ENCODE measurements at places on chromosomes 11 and 22.

GRCh38 chr22:41256254-41257253, 15.8 kb upstream of the CHADL start:
- DNase-seq, result no peak

DNA sequence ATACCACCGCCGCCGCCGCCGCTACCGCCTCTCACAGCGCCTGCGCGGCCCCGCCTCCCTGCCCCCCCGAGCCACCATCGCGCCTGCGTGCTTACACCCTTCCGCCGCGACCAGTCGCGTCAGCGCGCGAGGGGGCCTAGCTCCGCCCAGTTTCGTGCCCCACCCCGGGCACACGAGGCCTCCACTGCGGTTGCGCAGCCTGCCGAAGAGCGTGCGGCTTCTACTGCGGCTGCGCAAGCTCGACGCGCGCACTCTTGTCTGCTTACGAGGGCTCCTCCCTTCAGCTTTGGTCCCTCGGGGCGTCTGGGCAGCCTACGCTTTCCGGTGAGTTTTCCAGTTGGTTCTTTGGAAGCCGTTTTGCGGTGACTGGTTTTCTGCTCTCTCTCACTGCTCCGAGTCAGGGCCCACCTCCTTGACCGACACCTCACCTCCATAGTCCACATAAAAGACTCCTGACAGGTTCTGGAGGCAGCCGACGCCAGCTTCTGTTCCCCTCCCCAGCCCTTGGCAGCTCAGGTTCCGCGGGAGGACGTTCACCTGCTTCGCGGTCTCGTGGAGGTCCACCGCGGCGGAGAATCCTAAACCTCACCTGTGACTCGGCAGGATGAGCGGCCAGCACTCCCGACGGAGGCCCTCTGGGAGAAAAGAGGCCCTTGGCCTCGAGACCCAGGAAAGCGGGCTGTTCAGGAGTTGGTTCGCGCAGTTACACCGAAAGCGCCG, at the start of gene PITPNB:
PITPNB (minus strand) TSS at position 35 of the 720 bp plus-strand sequence. CDS start 65 bp downstream, outside the sequence.
- DNase-seq, result peak; percentile 96

DNA sequence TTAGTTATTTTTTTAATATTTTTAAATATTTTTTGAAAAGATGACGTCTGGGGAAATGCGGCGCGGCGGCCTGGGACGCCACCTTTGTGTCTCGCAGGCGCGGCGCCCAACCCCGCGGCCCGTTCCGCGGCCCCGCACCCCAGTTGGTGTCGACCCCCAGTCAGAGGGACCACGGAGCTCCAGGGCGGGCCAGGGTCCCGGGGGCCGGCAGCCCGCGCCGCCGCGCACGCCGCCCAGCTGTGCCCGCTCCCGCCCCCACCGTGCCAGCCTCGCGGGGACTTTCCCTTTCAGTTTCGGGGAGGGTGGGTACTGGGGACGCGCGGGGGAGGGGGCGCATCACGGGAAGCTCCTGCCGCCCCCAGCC, 1.6 kb downstream of the CCND1 start:
- peak; percentile 24 for DNase-seq

GRCh38 chr11:35650006-35650405, 12.6 kb upstream of the TRIM44 start:
- DNase-seq, result no peak

DNA sequence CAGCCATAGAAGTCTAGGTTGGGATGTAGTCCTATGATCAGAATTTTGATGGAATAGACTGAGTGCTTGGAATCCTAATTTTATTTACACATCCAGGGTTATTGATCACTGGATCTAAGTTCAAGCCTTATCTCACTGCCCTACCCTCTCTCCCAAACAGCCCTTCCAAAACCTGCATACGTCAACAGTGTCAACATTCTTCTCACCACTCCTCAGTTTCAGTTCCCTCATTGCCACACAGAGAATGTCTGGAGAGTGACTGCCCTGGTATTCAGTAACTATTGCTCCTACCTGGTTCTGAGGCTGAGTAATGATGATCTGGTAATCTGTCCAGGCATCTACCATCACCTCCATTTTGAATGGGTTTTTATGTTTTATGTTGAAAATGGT, 60.0 kb downstream of the GLYATL1 start:
- no peak for DNase-seq

GRCh38 chr22:30192427-30192826, 54.1 kb downstream of the LIF start:
- DNase-seq, result no peak

DNA sequence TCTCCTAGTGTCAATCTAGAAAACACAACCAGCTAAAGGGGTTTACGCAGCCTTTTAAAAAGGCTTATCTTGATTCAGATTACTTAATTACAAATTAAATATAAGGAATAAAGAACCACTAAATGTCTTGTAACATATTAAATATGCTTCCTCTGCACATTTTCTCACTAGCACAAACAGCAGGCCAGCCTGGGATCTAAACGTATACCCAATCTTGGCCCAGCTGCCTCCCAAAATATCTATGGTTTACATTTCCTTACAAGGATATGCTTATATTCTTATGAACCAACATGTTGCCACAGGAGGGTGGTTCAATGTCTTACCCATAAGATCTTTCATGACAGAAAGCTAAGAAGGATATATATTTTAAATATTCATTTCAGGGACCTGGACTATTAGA, 7.7 kb downstream of the LGR4 start:
- no peak for DNase-seq

DNA sequence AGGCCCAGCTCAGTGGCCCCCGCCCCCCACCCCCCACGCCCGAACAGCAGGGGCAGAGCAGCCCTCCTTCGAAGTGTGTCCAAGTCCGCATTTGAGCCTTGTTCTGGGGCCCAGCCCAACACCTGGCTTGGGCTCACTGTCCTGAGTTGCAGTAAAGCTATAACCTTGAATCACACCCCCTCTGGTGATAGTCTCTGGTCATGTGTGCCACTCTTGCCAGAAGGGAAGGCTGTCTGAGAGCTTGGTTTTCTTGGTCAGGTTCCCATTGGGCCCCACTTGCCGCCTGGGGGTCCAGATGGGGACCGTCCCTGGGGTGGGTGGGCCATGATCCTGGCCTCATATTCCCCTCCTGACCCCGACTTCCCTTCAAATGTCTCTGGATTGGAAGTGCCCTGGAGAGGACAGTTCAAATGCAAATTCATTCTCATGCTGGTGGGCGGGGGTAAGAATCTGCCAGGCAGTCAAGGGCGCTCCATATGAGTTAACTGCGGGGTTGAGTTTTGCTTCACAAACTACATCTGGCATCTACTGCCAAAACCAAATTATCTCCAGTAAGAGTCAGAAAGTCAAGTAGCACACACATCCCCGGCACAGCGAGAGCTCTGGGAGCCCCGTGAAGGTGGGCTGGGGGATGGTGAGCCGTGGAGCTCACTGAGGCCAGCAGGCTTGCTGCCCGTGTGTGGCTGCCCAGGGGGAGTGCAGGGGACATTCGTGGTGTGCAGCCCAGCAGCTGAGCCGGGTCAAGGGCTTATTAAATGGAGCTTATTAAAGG, 35.7 kb downstream of the B3GAT1 start:
- DNase-seq, result no peak

DNA sequence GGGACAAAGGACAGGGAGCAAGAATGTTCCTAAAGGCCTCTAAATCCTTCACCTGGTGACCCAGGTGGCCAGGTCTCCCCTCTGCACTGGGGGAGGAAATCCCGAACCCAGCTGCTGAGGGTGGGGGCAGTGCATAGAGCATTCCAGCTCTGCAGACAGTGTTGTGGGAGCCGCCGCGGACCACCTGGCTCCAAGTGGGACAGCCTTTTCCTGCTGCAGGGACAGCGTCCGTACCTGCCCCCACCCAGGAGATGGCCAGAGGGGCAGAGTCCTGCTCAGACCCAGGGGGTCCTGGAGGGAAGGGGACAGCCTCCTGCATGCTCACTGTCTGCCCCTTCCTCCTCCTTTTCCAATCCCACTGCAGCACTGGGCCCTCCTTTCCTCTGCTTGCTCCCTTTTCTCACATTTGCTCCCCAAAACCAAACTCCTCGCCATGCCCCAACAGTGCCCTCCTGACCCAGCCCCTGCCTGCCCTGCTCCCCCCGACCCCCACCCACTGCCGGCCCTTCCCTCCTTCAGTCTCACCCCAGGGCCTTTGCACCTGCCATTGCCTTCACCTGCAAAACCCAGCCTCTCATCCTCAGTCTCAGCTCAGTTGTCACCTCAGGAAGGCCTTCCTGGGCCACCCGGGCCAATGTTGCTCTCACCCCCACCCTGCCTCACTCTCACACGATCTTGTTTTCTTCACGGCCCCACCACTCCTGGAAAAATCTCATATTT, 12.8 kb downstream of the PNPLA5 start:
- DNase-seq, result no peak

DNA sequence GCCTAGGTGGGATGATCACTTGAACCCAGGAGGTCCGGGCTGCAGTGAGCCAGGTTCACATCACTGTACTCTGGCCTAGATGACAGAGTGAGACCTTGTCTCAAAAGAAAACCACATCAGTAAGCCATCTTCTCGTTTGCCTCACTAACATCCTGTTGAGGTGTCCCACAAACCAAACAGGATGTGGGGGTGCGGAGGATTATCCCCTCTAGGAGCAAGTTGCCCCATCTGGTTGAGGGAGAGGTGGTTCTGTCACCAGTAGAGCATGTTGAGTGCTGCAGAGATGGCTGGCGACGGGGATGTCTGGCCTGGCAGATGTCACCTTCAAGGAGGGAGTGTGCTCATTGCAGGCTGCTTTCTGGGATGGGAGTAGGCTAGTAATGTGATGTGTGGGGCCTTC, 72.4 kb downstream of the ZNRF3 start:
- peak; percentile 71 for DNase-seq

DNA sequence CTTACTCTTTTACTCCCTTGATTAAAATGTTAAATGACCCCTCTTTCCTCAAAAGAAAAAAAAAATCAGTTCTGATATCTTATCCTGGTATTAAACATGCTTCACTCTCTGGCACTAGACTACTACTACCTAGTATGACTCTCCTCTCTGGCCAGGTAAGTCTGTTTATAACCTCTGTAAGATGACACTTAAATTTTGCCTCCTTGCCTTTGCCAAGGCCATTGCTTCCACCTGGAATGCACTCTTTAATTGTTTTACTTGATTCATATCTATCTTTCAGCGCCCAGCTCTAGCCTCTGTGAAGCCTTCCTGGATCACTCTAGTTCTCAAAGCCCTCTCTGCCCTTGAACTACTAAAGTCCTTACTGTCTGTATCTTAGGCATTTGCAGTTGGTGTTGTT, 170.4 kb downstream of the ETS1 start:
- DNase-seq, result no peak

GRCh38 chr11:16356057-16356760, at the start of gene SOX6:
Gene SOX6 (minus strand): TSS chr11:16356546. CDS start chr11:16341248, 15,298 bp downstream.
- DNase-seq, result no peak

DNA sequence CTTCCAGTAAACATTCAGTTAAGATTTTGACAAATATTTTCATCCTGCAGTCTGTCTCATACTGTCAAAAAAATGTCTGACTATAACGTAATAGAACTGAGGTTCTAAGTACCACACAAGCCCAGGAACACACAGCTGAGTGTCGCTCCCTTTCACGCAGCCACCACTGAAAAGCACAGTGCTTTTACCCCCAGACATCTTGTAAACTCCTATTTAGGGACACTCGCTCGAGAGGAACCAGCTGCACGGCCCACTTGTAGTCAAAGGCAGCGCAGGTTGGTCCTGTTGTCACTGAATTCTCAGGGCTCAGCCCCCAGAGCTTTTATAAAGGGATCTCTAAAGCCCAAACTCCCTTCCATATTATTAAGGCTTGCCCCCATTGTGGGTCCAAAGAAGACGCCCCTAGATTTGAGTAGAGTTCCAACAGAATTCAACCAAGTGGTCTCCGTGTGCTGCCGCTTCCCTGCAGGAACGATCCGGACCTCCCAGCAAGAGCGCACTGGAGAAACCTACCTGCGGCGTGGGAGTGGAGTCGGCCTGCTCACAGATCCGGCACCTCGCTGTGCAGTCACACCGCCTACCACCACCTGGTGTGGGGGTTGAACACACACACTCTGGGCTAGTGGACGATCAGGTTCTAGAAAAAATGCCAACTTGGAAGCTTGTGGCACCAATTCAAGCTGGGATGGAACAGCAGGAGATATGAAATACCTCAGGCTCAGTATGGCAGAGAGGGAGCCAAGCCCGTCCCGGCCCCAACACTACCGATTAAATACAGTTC, 23.4 kb downstream of the ASPHD2 start:
- DNase-seq, result no peak

DNA sequence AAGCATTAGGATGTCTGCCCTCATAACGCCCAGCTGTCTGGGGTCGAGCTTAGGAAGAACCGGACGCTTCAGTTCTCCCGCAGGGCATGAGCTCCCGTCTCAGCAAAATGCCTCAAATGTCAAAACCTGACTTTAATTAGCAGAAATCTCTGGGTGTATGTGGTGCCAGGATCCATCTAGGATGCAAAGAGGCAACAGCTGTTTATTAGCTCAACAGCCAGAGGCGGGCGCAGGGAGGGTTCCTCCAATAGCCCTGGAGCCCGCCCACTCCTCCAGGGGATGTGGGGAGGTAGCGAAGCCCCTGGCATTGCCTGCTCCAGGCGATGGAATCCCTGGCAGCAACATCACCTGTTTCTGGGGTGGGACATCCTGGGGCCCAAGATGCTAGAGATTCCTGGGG, 39.4 kb upstream of the RTL6 start:
- no peak for DNase-seq

DNA sequence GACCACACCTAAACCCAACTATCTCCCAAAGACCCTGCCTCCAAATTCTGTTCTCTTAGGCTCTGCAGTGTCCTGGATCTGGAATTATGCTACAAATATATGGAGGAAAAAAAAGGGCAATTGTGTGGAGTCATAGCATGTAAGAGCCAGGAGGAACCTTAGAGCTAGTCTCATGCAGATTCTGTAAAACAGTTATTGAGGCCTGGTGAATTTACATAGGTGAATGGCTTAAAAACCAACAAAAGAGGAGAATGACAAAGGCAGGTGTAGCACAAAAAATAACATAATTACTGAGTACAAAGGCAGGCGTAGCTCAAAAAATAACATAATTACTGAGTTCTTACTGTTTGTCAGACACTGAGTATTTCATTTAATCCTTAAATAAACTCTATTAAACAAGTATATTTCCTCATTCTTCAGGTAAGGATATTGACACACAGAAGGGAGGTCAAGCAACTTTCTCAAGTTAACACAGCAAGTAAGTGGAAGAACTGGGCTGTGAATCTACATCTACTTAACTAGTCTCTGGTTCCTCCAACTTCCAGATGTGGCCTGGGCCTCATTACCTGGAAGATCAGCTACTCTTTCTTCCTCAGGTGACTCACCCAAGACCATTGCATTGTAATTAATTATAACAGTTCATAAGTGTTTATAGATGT, 938.9 kb upstream of the TENM4 start:
- no peak for DNase-seq

- DNase-seq, result no peak
Measured at GRCh38 chr11:1877211-1878136, 14.2 kb downstream of the PRR33 start.

DNA sequence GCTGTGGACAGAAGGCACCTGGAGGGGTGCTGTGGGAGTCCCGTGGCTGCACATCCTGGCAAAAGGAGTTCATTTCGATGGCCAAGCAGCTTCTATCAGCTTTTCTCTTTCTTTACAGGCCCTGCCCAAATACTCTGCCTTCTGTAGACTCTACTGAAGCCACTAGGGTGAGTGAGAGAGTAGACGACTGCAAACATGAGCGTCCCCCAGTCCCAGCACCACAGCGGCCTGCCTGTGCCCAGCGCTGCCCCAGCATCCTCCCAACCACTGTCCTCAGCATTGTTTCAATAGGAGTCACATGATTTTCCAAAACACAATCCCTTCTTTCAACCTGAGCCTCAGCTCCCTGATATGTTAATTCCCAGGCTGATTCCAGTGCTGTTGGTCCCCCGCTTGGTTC, 110.0 kb downstream of the KIRREL3 start:
- DNase-seq, result no peak

Data from CD4-positive, alpha-beta T cell treated with Interleukin-4 for 4 hours (primary cell).